Stimulated activated CD8-positive, alpha-beta memory T cell treated with anti-CD3 and anti-CD28 coated beads, Interleukin-4, amount 100 ng/mL, for 48 hours (primary cell): ENCODE measurements at places on chromosomes 13 and 19.

- DNase-seq = peak; percentile 76
These were observed 868 bp upstream of the EGLN2 start for GRCh38 chr19:40797963-40798682.

DNA sequence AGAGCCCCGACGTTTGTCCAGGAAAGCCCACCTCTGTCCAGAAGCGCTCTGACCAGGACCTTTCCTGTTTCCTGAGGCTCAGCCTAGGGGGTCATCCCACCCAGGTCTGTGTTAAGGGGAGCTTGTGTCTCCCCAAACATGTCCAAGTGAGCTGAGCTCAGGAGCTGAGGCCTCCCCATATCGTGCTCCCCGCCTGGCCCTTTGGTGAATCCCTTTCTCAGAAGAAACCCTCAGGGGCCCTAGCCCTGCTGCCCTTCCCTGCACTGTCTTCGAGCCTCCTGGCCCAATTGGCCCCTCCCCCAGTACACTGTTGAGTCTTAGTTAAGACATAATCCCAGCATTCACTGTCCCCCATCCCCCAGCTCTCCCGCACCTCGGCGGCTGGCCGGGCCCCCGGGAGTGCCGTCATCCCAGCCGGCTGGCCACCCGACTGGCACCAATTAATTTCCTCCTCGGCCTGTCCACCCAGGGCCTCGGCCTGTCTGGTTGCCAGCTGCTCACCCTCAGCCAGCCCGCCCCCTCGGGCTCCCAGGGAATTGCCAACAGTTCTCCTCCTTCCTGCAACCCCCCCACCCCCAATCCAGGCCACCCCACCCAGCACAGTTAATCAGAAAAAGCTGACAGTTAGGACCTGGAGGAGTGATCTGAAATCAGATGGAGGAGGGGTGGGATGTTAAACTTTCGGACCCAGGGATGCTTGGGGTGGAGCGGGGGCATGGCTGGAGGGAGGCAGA is 13.6 kb downstream of the IER2 start:
- peak; percentile 69 for DNase-seq

GRCh38 chr19:28103921-28104320 is 1109.0 kb downstream of the UQCRFS1 start:
- no peak for DNase-seq

- DNase-seq = no peak
These were observed 37.8 kb downstream of the STOML3 start for GRCh38 chr13:38952827-38953226.

DNA sequence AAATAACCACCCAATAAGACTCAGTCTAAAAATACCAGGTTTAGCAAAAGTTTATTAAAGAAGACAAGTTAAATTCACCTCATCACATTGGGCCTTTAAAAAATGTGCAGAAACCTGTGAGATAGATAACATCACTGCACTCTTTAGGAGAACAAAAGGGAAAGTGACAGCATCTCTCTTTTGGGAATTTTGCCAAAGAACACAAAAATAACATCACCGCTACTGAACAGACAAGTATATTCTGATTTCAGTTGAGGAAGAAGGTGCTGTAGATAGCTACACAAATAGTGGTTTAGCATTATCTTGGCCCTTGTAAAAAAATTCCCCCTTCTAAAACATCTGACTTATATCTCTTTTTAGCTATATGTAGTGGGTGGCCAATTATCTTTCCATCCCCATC is 244.7 kb downstream of the VWA8 start:
- no peak for DNase-seq

- DNase-seq = no peak
These were observed 9.1 kb upstream of the POP4 start for GRCh38 chr19:29596885-29597525.

DNA sequence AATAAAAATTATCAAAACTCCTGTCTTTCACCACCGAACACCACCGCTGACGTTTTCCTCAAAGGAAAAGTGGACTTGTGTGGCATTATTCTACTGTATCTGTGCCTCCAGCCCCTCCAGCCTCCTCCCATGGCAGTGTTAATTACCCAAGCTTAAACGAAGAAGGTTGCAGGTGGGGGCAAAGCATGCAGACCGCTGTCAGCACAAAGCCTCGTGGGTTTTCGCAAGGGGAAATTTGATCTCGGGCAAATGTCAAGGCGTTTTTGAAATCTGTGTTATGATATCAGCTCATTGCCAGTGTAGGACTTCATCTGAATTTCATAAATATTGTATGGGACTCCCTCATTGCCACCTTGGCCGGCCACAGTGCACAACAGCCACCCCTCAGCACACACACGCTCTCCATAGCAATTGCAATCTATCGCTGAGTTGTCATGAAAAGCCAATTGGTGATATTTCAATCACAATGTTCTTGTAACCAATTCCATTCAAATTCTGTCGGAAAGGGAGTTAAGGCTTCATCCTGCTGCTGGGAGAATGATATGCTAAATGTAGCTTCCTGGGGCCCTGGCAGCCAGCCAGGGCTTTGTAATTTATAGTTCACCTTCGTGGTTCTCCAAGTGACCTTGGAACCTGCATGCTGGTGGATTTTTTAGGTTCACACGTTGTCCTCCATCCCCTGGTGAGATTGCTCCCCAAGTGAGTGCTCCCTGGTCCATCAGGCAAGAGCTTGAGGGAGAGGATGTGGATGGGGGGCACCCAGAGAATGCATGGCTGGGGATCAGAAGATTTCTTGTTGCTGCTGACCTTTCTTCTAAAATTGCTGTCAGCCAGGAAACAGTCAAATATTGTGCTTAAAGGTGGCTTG is 16.6 kb downstream of the CHST8 start:
- DNase-seq = no peak

DNA sequence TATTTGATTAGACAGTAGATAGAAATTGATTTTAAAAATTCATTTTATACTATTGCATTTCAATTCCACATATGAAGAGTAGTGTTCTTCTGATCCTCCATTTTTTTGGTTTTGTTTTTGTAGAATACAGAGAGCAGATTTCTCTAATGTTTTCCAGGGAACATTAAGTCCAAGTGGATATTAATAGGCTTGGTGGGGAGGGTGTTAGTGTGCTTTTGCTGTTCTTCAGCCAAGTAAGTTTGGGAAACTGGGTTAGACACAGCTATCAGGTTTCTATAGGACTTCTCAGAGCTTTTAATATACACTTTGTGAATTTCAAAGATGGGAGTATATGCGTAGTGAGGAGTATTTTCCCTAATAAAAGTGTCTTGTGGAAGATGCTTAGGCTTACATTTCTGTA is 21.8 kb downstream of the NAA16 start:
- DNase-seq = no peak

GRCh38 chr19:3358689-3359014 is 7.7 kb upstream of the NFIC start:
- no peak for DNase-seq

DNA sequence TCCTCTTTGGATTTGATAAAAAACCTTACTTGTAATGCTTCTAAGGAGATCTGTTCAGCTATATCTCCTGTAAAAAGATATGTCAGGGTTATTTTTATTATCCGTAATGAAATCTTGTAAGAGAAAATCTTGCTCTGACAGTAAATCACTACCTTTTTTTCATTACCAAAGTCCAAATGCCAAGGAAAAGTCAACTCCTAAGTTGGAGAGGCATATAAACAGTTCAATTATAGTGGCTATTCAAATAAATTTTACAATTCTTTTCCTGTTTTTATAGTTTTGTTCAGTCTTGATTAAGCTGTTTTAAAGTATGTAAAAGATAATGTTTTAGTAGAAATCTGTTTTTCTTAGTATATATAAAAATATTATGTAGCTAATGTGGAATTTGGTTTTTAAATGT is 9.0 kb downstream of the KCTD4 start:
- no peak for DNase-seq

GRCh38 chr19:18708452-18709231 is 25.2 kb downstream of the CRTC1 start:
- DNase-seq = no peak

DNA sequence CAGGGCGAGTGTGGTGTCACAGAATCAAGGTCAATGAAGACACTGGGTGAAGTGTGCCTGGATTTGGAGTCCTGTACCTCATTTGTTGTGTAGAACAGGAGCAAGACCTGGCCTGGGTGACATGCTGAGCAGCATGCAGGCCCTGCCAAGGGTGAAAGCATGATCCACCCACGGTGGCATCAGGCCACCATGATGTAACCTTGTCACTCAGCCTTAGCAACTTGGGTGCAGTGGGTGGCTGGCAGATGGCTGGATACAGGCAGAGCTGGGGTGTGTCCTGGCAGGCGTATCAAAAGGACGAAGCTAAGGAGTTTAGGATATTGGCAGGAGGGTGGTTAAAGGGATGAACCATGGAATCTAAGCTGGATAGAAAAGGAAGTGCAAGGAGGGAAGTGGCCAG is 10.3 kb downstream of the THSD1 start:
- no peak for DNase-seq

GRCh38 chr13:98869408-98870090 is 108.3 kb downstream of the DOCK9 start:
- no peak for DNase-seq

DNA sequence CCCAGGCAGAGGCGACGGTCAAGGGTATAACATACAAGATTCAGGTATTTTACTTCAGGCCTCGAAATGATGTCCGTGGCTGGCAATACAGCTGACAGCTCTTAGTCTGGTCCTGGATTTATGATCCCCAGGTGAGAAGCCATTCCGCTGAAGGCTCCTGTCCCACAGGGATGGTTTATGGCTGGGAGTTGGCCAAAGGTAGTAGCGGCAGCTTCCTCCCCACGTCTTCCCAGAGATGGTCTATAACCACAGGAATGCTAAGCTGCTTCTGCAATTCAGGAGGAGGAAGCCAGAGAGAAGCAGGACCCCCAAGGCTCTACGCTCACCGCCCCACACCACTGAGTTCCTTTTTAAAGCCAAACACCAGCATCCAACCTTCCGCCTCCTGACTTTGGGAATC is 27.1 kb downstream of the OLFM2 start:
- no peak for DNase-seq

- no peak for DNase-seq
These were observed 1209.7 kb upstream of the PCDH20 start for GRCh38 chr13:62625214-62625881.

DNA sequence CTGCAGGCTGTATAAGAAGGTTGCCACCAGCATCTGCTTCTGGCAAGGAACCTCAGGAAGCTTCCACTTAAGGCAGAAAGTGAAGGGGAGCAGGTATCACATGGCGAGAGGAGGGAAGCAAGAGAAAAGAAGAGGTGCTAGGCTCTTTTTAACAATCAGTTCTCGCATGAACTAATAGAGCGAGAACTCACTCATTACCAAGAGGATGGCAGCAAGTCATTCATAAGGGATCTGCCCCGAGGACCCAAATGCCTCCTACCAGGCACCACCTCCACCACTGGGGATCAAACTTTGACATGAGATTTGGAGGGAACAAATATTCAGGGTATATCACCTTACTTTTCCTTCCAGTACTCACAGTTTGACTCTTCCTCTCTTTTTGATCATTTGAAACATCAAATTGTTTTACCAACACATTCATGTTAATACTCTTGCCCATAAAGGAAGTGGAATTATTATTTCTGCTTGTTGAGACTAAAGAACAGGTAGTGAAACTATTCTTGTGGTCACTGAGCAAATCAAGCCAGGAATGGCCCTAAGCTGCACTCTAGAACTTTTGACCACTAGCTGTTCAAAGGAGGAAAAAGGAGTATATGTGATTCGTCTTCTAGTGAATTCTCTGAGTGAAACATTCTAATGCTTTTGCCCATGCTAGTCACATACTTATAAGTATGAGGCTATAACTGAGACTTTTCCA is 45.0 kb downstream of the LACC1 start:
- DNase-seq = no peak

DNA sequence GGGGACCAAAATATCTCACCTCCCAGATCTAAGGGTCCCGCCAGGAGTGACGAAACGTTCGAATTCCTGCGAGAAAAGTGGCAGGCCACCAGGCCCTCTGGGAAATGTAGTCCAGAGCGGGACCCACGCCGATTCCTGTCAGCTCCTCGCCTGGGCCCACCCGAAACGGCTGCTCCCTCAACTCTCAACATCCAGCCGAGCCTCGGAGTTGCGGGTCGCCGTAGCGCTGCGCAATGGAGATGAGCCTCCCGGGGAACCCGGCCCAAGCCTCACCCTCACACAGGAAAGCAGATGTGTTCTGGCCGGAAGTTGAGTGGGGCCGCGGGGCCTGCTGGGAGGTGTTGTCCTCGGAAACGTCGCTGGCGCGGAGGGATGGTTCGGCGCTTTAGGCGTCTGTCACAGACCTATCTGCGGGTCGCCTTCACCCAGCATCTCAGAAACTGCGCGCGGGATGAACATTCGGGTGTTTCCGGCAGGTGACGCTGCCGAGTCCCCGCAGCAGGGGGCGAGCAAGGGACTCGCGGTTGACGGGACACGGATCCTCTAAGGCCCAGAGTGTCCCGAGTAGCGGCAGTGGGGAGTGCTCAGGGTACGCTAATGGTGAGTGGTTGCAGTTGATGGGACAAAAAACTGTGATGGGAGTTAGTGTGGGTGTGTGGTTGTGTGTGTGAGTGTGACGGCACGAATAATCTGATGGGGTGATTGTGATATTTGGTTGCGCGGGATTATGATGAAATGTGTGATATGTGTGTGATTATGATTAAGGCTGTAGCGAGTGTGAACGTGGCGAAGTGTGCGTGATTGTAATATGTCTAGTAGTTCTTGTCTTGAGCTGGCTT is at the start of the genes ZNF568 and ZNF829:
TSS of gene ZNF568 (plus strand) at position 341 of the 839 bp plus-strand sequence. CDS start 6,439 bp downstream, outside the sequence.
TSS of gene ZNF829 (minus strand) at position 300 of the 839 bp plus-strand sequence. CDS start 1,124 bp downstream, outside the sequence.
- peak; percentile 92 for DNase-seq

DNA sequence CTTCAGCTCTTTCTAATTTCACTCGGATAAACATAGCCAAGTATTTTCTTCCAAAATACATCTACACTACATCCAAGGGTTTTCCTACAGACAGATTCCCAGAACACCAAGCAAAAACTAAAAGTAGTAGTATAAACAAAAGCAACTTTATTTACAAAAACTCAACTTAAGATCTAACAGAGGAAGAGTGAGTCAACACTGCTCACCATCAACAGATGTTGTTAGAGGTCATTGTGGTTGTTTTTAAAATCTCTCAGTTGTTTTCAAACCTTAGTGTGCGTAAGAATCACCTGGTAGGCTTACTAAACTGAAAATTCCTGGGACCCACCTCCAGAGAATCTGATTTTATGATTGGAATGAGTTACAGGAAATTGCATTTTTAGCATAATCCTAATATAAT is 631.7 kb upstream of the SGCG start:
- DNase-seq = no peak

DNA sequence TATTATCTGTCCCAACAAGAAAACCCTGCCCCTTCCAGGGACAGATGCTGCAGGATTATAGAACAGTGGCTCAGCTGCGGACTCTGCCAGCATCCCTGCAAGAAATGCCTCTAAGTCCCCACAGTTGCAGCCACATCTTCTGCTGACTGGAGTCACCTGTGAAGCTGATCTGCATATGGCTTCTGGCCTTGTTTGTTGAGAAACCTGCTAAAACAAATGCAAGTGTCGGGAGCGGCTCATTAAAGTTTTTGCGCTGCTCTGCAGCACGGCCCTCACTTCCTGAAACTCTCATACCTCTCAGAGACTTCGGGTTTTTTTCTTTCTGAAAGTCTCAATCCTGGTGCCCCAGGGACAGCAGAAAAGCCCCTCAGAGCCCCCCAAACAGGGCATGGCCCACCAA is 725.0 kb downstream of the UQCRFS1 start:
- no peak for DNase-seq

GRCh38 chr13:23323946-23324709 is 109.4 kb downstream of the SACS start:
- DNase-seq = no peak

- no peak for DNase-seq
These were observed 108.9 kb downstream of the ZAR1L start for GRCh38 chr13:32206097-32206740.
